Amniotic stem cell (primary cell): ENCODE measurements at places on chromosomes 6 and 20.

- no peak for DNase-seq
Measured at GRCh38 chr20:6739406-6739805, 28.1 kb upstream of the BMP2 start.

DNA sequence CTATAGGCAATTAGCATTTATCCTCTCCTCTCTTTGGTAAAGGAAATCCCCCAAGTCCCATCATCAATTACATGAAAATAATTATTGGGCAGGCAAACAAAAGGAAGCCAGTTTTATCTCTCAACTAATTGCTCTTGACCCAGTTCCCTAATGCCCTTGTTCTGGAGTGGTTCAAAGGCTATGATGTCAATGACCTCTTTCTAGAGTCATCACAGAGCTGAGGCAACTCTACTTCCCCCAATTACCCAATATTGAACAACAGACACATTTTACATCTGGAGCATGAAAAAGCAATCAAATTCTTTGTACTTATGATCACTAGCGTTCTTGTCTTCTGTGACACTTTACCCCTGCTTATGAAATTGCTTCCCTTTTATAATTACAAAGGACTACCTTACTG lies 43.5 kb downstream of the NT5E start:
- DNase-seq = no peak

- no peak for DNase-seq
Measured at GRCh38 chr6:166667796-166668610, 41.0 kb upstream of the RPS6KA2 start.

DNA sequence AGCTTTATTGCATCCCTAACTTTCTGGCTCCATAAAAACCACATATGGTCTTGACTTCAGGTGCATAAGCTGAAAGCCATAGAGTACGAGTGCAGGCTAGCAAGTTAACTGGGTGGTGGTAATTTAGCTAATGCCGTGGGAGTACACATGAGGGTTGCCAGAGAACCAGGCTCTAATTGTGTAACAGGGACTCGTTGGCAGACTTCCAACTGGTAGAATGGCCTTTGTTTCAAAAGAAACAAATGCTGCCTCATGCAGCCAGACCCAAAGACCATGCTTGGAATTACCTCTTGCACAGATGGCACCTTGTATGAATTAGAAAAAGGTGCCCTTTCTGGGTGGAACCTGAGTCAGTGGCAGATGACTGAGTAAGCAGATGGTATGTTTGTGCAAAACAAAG lies 73.2 kb downstream of the LY86 start:
- DNase-seq = no peak

DNA sequence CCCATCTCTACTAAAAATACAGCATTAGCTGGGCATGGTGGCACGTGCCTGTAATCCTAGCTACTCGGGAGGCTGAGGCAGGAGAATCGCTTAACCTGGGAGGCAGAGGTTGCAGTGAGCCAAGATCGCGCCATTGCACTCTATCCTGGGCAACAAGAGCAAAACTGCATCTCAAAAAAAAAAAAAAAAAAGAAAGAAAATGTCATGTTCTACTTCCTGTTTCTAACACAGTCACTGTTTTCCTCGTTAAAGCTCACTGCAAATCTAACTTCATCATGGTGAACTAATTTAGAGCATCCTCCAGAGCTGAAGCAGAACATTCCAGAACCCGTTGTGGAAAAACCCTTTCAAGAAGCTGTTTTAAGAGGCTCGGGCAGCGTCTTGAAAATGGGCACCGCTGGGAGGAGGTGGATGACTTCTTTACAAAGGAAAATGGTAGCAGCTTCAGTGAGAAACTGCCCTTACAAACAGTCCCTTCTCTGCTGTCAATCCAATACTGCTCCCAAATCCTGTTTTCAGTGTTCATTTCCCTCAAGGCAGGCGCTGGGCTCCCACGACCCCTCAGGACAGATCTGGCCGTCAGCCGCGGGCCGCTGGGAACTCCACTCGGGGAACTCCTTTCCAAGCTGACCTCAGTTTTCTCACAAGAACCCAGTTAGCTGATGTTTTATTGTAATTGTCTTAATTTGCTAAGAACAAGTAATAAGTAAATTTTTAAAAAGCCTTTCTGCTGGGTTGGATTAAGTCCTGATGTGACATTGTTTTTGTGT lies 12.5 kb downstream of the CTSZ start:
- no peak for DNase-seq

GRCh38 chr20:63284083-63284440 lies 8.9 kb upstream of the COL20A1 start:
- DNase-seq = no peak

DNA sequence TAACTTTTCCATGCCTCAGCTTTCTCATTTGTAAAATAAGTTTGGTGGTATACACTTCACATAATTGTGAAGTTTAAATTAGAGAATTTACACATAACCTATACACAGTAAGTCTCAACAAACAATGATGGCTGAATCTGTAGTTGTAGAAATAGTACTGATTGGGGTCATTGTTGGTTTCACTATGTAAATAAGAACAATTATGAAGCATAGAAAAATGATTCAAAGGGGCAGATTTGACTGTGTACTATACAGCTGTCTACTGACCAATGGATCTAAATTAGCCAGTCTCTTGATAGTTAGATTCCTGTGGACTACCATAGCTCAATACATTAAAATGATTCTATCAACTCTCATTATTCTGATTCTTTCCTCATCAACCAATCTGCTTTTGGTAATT lies 181.1 kb upstream of the STXBP5 start:
- DNase-seq = no peak

GRCh38 chr6:13624871-13625288 lies 9.7 kb downstream of the NOL7 start:
- DNase-seq = no peak

DNA sequence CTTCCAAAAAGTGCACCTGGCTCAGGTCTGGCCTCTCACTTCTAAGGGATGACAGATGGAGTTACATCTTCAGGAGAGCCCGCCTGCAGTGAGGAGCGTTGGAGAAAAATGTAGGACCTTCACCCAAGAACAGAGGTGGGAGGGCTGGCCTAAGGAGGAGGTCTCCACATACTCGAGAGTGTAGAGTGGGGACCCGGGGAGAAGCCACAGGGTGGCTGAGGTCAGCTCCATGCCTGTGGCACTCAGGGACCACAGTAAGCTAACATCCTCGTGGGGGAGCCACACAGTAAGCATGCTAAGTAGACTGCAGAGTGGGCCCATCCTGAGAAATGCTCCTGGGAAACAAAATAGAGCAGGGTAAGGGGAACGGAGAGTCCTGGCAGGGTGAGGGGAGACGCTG lies 24.0 kb downstream of the AAR2 start:
- no peak for DNase-seq

DNA sequence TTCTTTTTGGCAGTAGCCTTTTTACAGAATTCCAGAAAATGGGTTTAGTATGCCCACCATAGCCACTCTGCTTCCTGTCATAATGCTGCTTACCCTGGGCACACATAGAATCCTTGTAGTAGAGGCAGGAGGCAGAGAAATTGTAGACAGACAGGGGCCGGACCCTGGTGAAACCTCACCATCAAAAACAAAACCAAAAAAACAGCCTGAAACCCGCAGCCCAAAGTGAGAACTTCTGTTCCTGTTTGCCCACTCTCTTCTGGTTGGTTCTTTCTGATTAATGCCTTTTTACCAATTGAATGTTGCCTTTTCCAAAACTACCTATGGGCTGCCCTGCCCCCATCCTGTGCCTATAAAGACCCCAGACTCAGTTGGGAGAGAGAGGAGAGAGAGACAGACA lies 188.2 kb downstream of the CDKAL1 start:
- no peak for DNase-seq

- no peak for DNase-seq
Measured at GRCh38 chr6:27742833-27743573, 169.2 kb downstream of the OR2B2 start.

GRCh38 chr6:81561071-81561564 lies 191.4 kb downstream of the TENT5A start:
- DNase-seq = no peak

- DNase-seq = no peak
Measured at GRCh38 chr6:40419377-40419776, 167.8 kb downstream of the LRFN2 start.

- DNase-seq = no peak
Measured at GRCh38 chr20:11549172-11550103, 368.3 kb upstream of the BTBD3 start.

GRCh38 chr6:87220997-87221396 lies 65.6 kb downstream of the ZNF292 start:
- DNase-seq = no peak

- DNase-seq = no peak
Measured at GRCh38 chr6:157033428-157034140, 256.4 kb downstream of the ARID1B start.

GRCh38 chr20:37901240-37901639 lies 1.7 kb upstream of the VSTM2L start:
- DNase-seq = no peak

DNA sequence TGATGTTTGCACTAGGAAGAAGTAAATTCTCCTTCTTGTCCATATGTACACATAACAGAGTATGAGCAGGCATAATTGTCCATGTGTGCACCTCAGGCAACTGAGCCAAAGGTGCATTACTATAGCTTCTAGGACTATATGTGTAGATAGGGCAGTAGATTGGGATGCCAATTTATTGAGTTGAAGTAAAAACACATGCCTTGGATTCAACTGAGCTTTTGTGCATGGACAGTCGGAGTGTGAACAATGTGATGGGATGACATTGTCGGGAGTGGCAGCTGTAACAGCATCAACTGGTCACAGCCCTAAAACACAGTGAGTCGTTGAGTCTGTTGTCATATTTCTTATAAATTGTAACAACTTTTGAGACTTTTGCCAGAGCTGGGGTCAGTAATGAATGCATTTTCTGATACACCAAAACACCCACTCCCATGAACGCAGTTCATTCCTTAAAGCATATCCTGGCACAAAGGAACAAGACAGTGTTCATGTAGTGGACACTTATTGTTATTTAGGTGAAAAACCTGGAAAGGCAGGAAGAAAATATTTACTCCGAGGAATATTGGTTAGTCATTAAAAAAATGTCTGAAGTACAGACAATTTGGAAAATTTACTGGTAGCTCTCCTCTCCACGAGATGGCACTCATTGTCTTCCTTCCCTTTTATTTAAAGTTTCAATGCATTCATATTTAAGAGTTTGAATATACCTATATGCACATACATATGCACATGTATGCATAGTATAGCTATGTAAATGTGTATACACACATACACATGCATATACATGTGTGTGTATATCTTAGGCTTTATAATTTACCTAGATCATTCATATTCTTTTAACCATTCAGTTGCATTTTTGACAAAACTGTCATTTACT lies 302.0 kb upstream of the STXBP5 start:
- peak; percentile 28 for DNase-seq

DNA sequence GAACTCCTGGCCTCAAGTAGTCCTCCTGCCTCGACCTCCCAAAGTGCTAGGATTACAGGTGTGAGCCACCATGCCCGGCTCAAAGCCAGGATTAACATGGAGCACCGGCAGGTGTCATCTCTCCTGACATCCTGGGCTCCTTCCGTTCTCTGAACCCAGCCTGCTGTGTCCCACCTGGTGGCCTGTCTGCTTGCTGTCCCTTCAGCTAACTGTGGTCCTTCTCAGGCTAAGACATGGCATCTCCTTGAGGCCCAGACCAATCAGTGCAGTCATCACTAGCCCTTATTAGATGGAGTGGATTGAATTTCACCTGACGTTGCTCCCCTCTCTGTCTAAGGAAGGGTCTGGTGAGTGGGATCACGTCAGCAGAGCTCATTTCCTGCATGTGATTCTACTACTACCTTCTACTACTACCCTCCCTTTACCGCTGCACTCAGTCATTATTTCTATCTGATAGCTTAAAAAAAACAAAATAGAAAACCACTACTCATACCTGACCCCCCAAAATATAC lies 28.0 kb upstream of the SYNJ2 start:
- DNase-seq = no peak

- no peak for DNase-seq
Measured at GRCh38 chr20:20466341-20466879, 98.5 kb downstream of the INSM1 start.

- DNase-seq = no peak
Measured at GRCh38 chr6:26464014-26464413, 6.3 kb downstream of the BTN2A1 start.

DNA sequence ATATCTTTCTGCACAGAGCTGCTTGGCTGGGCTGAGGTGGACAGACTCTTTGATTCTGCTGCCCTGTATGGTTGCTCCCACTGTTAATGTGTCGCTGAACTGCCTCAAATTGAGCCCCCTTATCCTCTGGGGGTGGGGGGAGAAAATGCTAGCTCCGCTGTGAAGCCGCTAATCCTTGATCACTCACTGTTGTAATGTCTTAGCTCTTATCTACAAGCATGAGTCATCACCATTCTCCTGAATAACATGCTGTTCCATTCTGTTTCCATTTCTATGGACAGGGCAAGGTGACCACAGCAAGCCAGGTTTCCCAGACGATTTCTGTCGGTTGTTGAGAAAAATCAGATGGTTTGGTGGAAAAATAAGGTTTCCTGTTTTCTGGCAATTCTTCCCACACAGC lies 218.4 kb upstream of the GGTLC1 start:
- DNase-seq = no peak

DNA sequence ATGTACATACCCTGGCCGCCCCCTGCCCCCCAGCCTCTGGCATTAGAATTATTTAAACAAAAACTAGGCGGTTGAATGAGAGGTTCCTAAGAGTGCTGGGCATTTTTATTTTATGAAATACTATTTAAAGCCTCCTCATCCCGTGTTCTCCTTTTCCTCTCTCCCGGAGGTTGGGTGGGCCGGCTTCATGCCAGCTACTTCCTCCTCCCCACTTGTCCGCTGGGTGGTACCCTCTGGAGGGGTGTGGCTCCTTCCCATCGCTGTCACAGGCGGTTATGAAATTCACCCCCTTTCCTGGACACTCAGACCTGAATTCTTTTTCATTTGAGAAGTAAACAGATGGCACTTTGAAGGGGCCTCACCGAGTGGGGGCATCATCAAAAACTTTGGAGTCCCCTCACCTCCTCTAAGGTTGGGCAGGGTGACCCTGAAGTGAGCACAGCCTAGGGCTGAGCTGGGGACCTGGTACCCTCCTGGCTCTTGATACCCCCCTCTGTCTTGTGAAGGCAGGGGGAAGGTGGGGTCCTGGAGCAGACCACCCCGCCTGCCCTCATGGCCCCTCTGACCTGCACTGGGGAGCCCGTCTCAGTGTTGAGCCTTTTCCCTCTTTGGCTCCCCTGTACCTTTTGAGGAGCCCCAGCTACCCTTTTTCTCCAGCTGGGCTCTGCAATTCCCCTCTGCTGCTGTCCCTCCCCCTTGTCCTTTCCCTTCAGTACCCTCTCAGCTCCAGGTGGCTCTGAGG lies 7.6 kb downstream of the CDKN1A start:
- no peak for DNase-seq

- no peak for DNase-seq
Measured at GRCh38 chr6:1641343-1641885, 31.7 kb downstream of the FOXC1 start.

- no peak for DNase-seq
Measured at GRCh38 chr6:56821005-56821432, 133.9 kb upstream of the BEND6 start.

- DNase-seq = no peak
Measured at GRCh38 chr6:149899486-149899885, 1.6 kb upstream of the RAET1E start.

- no peak for DNase-seq
Measured at GRCh38 chr6:25590986-25591385, 61.0 kb upstream of the SCGN start.

- DNase-seq = no peak
Measured at GRCh38 chr6:157139054-157139708, 184.1 kb downstream of the TMEM242 start.
